BJ (cell line): ENCODE measurements at places on chromosomes 1 and 21.

GRCh38 chr1:224897529-224898327 lies 31.7 kb upstream of the DNAH14 start:
- no peak for DNase-seq

- DNase-seq, result no peak
Observed at GRCh38 chr1:65232461-65232990, 76.8 kb upstream of the DNAJC6 start.

- DNase-seq, result peak; percentile 43
Observed at GRCh38 chr1:212721388-212722247, 22.0 kb upstream of the BATF3 start.

GRCh38 chr1:153360592-153361479 lies 3.2 kb downstream of the S100A9 start:
- no peak for DNase-seq

DNA sequence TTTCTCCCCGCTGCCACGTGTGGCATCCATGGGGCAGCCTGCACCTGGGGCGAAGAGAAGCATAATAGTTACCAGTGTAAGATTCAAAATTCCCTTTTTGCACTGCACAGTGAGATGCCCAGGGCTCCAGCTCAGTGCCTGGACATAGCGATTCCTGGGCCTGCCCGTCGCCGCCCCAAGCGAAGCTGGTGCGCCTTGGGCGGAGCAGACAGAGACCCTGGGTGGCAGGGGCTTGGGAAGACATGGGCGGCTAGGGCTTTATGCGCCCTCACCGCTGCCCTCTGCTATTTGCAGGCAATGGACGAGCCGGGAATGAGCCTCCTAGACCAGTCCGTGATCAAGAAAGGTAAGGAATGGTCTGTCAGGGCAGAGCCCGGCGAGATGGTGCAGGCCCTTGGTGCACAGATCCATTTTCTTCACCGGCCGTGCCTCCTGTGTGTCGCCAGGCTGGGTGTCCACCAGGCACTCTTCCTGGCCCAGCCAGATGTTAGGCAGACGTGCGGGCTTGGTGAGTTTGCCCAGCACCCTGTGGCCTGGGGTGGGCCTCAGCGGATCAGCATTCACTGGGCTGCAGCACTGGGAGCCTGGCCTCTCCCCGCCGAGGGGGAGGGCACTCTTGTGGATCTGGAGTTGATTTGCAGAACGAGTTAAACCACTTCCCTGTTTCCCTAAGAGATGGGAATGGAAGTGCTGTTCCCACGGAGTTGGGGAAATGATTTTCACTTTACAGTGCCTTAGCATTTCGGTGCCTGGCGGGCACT lies 1.7 kb downstream of the TFAP2E start:
- no peak for DNase-seq

GRCh38 chr1:222583079-222583478 lies 6.7 kb downstream of the TAF1A start:
- no peak for DNase-seq

GRCh38 chr1:42055061-42055460 lies 98.1 kb upstream of the GUCA2B start:
- no peak for DNase-seq

DNA sequence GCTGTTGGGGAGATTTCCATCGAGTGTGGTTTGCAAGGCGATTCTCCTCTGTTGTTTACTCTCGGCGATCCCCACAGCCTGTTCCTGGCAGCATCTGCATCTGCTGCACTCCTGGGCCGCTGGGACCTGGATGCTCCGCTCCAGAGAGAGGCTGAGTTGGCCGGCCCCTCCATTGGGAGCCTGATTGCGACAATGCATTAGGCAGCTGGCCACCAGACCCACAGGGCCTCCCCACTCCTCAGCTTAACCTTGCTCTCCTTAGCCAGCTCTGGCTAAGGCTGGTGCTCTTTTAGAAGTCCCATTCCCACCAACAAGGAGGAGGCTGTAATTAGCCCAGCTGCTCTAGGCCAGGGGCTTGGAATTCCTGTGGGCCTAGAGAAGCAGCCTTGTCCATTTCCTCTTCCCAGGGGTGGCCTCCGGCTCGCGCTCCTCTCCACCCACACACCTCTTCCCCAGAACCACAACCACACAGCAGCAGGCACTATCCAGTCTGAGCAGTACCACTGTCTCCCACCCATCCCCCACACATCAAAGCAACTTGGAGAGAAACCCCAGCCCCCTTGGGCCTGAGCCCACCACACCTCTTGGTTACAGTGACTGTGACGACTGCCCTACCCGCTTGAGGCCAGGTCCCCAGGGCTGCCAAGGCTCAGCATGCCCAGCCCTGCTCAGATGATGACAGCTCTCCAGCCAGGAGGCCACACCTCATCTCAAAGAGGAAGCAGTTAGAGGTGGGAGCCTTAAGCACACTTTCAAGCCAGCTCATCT lies 193.8 kb upstream of the EDN2 start:
- peak; percentile 42 for DNase-seq

- peak; percentile 35 for DNase-seq
Observed at GRCh38 chr1:158998781-158999161, 10.9 kb upstream of the IFI16 start.

DNA sequence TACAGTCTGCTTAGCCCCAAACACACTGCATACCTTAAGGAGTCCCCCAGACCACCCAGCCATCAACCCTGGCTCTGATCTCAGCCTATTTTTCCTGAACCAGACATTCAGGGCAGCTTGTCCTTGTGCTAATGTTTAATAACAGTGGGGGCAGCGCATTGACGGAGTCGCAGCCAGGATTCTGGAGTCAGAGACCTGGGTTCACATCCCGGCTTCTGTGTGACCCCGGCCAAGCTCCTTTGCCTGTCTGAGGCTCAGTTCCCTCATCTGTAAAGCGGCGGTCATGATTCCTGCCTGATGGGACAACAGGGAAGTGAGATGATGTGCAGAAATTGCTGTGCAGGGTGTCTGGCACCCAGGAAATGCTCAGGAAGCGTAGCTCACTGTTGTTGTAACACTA lies 63.1 kb downstream of the MATN1 start:
- DNase-seq, result no peak

- DNase-seq, result no peak
Observed at GRCh38 chr1:166691476-166691875, 147.8 kb upstream of the POGK start.

DNA sequence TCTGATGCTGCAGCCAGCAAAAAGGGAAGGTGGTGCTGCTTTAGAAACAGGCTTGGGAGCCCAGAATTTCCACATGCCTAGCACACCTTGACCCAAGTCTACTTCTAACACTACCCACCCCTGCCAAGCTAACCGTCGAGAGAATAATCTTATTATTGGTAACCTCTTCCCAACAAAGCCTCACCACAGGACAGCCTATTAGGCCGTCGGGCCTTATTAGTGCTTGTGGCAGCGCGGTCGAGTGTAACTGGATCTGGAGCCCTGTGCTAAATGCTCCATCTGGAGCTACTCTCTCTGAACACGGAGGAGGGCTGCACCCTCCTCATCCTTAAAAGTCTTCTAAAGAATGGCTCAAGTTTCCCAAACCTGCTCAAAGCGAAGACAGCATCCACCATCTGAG lies 165.5 kb upstream of the NFIA start:
- no peak for DNase-seq

GRCh38 chr21:45202889-45203288 lies 84.8 kb downstream of the POFUT2 start:
- DNase-seq, result no peak

DNA sequence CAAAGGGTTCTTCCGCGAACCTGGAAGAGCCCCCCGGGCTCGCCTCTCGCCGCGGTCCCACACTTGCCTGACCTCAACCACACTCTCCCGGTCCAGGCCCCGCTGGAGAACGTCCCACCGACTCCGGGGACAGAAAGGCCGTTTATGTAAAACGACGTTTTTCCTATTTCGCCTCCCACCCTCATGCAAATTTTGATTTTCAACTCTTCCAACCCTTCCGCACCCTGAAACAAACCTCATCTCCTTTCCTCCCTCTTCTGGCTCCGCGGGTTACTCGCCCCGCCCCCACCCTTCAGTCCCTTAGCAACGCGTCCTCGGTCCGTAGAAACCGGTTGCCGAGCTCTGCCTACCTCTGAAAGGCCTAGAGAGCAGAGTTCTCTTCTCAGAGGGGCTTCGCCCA lies at the start of gene C1orf141:
Gene C1orf141, minus strand, starts transcription at position 276 of the 400 bp plus-strand sequence. CDS start 7,730 bp downstream, outside the sequence.
- DNase-seq, result no peak

- DNase-seq, result no peak
Observed at GRCh38 chr1:161017756-161018630, 3.0 kb downstream of the F11R start.

GRCh38 chr1:206713070-206713469 lies 28.4 kb downstream of the MAPKAPK2 start:
- DNase-seq, result no peak

DNA sequence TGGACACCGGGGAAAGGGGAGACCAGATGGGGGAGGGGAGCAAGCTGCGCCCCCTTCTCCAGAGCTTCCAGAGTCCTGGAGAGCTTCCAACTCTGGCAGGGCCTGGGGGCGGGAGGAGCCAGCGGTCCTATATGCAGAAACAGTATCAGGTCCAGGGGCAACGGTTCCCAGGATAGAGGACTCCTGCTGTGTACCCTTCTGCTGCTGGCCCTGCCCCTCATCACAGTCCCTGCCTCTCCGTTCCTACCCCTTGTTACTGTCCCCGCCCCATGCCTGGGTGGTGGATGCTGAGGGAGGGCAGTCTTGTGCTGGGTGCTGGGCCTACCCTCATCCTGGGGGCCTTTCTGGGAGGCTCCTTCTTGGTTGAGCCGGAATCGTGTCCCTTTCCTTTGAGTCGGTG lies 19.2 kb upstream of the PEX10 start:
- no peak for DNase-seq

GRCh38 chr1:93516164-93516563 lies 68.2 kb downstream of the FNBP1L start:
- no peak for DNase-seq

GRCh38 chr1:69163241-69163640 lies 404.5 kb upstream of the LRRC7 start:
- DNase-seq, result no peak
